Activated CD4-positive, alpha-beta T cell treated with anti-CD3 and anti-CD28 coated beads, Interleukin-2, amount 50 U/mL, for 1 hour (primary cell): ENCODE measurements at places on chromosomes 11 and 22.

- no peak for DNase-seq
Measured at GRCh38 chr22:35882211-35883030, 146.2 kb downstream of the RBFOX2 start.

GRCh38 chr11:115286614-115287013, 217.6 kb downstream of the CADM1 start:
- no peak for DNase-seq

GRCh38 chr22:46297151-46297812, 612 bp downstream of the GTSE1 start:
- DNase-seq: peak; percentile 6

GRCh38 chr11:73286240-73286810, 14.2 kb downstream of the P2RY6 start:
- DNase-seq: no peak

GRCh38 chr22:48819961-48820360, 1007.7 kb downstream of the BRD1 start:
- DNase-seq: no peak

DNA sequence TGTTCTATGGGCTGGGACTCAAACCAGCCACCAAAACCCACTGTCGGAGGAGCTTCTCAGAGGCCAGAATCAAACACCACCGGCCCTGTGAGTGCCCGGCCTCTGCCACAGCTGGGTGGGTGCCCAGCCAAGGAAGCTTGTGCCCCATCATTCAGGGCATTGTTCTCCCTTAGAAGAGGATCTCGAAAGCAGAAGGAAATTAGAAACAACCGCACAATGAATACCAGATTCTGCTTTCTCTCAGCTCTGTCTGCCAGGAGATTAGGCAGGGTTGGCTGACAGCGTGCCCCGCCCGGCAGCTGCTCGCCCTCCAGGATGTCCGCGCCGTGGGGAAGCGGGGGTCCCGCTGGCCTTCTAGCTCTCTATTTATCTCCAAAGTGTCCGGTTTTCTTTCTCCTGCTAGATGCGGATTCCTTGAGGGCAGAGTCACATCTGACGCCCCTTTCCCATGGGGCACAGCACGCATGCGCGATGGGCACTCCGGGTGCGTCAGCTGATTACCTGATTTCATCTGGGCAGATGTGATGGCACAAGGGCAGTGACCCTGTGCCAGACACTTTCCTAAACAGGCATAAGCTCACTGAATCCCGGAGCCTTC, 25.5 kb downstream of the SCGB1A1 start:
- DNase-seq: peak; percentile 11

GRCh38 chr11:56910785-56911184, 77.9 kb upstream of the OR5AK2 start:
- DNase-seq: no peak

GRCh38 chr22:40001800-40002577, 7.2 kb downstream of the FAM83F start:
- no peak for DNase-seq

GRCh38 chr22:45212992-45213751, 27.5 kb downstream of the KIAA0930 start:
- DNase-seq: no peak

GRCh38 chr11:130278151-130278550, 36.6 kb downstream of the ZBTB44 start:
- DNase-seq: no peak

GRCh38 chr22:50739894-50740293, 1.9 kb downstream of the ACR start:
- DNase-seq: no peak

DNA sequence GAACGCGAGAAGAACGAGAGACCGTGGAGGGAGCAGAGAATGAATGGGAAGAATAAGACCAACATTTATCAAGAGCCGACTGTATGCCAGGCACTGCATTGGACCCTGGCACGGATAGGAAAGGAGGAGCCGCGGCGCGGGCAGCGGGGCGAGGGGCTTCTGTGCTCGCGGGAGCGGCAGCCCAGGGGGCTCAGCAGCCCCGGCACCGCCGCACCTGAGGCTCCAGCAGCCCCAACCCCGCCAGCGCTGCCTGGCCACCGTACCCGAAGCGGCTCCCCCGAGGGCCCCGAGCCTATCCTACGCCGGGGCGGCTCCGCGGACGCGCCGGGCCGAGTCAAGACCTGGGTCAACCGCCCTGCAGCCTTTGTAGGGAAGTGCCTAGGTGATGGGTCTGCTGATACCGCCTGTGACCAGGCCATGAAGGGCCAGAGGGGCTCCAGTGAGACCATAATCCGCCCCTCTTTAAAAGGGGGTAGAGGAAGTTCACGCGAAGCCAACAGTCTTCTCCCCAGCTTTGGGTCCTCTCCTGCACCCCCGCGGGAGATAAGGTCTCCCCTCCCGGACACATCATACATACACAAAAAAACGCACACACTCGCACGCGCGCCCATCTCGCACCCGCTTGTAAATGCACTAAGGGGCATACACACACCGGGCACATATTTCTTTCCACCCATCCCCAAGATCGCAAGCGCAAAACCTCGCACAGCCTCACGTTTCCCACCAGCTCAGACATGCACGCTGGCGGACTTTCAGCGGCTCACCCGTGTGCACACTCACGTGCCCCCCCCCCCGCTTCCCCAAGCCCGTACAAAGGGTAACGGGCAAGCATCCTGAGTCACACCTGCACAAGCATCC, 935 bp upstream of the RTN4RL2 start:
- DNase-seq: peak; percentile 27

GRCh38 chr22:32590556-32590955, 115.9 kb downstream of the FBXO7 start:
- DNase-seq: no peak

- DNase-seq: no peak
Measured at GRCh38 chr22:32341122-32341740, 16.4 kb upstream of the RFPL3 start.

GRCh38 chr11:128174465-128175291, 412.7 kb downstream of the ETS1 start:
- no peak for DNase-seq

DNA sequence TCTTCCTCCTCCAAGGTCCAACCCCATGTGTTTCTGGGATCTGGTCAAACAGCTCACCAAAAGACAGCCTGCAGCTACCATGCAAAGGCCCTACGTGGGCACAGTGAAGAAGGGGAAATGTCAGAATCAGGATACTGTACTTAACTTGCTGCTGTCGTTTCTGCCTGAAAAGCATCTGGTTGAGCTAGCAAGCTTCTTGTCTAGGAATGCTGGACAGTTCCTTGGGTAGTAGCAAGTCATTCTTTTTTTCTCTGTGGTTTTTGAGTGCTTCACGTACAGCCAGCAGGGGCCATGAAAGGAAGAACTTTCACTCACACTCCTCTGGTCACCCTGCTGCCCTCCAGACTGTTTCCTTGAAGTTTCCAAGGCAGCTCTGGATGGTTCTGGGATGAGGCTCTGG, 24.7 kb downstream of the RCOR2 start:
- no peak for DNase-seq

DNA sequence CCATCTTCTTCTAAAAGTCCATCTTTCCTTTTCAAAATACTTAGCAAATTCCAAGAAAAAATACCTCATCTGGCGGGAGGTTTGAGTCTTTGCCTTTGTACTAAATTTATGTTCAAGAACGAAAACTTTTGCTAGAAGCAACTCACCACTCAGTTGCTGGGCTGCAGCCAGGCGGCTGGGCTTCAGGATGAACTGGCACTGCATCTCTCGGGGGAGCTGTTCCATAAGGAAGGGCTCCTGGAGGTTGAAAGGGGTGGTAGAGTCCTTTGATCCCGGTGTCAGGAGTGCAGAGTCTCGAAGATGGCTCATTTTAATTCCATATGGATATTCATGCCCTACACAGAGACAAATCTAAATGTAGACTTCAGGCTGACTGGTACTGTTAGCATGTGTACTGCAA, 105.8 kb downstream of the ARHGAP20 start:
- DNase-seq: no peak

GRCh38 chr11:13384908-13385640, 77.9 kb downstream of the BTBD10 start:
- DNase-seq: peak; percentile 6

- no peak for DNase-seq
Measured at GRCh38 chr22:28981818-28982499, 79.7 kb downstream of the C22orf31 start.

- DNase-seq: no peak
Measured at GRCh38 chr11:9090488-9091043, 833 bp downstream of the SCUBE2 start.

- no peak for DNase-seq
Measured at GRCh38 chr11:7494086-7494745, 8.9 kb downstream of the OLFML1 start.

GRCh38 chr22:30201945-30202344, 44.6 kb downstream of the LIF start:
- DNase-seq: no peak

- DNase-seq: no peak
Measured at GRCh38 chr22:49349841-49350381, 477.8 kb downstream of the BRD1 start.

DNA sequence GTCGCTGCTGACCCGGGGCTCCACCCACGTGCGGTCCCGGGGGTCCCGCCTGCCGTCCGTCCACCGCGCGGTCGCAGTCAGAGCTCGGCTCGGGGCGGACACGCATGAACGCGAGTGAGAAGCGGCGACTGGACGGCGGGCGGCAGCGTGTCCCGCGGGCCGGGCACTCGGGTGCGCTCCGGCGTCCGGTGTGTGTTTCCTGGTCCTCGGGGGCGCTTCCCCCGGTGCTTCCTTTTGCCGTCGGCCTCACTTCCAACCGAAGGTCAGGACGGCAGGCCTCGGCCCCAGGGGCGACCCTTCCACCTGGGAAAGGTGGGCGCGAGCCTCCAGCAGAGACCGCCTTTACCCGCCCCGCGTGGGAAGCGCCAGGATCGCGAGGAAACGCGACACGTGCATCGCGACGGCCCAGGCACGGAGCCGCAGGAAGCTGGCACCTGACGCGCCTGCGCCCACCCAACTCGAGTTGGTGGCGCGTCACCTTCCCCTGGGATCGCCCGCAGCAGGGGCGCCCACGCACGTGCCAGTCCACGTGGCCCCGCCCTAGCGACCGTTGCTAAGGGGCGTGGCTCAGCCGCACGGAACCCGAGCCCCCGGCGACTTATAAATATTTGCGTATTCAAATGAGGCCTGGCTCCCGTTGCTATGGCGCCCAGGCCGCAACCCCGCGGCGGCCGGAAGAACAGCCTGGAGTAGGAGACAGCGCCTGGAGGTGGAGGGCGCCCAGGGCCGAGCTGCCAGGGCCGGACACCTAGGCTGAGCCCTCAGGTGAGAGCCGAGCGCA, at the start of gene LRRC56:
LRRC56 (plus strand) TSS at position 687 of the 781 bp plus-strand sequence. CDS start 3,158 bp downstream, outside the sequence.
- DNase-seq: peak; percentile 89

GRCh38 chr11:33268945-33269540, 11.9 kb downstream of the HIPK3 start:
- DNase-seq: no peak

- DNase-seq: no peak
Measured at GRCh38 chr22:31818481-31819392, 64.9 kb downstream of the DEPDC5 start.

- no peak for DNase-seq
Measured at GRCh38 chr11:94784884-94785283, 16.7 kb downstream of the AMOTL1 start.

DNA sequence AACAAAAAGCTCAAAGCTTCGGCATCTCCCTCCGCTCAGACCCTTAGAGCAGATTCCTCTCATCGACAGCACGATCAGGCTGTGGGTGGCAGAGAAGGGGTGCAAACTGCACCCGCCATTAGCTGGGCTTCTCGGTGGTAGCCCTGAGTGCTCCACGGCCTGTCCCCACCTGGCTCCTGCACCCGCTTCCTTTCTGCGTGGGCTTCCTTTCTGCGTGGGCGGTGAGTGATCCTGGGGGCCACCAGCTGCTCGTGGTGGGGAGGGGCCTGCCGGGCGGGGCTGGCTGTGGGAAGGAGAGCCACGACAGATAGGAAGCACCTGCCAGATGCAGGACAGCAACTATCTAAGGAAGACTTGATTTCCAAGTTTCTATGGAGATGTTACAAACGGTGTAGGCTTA, 55.0 kb downstream of the BRD1 start:
- DNase-seq: no peak

DNA sequence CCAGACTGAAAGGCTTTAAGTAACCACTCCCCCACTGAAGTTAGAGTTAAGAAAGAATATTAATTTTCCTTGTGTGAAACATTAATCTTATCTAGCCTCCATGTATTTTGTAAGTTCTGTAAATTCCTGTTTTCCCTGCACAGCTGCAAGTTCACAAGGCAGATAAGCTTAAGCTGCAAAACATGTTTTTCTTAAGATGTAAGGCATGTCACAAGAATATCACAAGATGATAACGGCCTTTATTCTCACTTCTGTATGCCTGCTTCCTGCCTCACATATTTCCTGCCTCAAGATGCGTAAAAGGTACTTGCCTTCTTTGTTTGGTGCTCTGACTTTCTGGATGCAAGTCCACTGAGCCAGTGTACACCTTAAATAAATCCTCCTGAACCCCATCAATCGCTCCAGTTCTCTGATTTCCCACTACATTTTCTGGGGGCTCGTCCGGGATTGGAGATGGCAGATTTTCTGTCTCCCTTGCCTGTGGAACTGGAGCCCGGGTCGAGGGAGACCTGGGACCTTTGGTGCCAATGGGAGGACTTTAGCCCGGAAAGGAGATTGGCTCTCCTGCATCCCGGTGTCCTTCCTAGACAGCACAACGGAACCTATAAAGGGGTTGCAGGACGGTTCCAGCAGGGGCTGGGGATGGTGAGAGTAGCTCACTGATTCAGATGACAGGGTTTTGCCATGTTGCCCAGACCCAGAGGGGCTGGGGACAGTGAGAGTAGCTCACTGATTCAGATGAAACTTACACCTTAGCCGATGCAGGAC, 30.2 kb downstream of the PPARA start:
- no peak for DNase-seq

GRCh38 chr11:116930177-116930576, 92.8 kb upstream of the APOA1 start:
- DNase-seq: peak; percentile 22

DNA sequence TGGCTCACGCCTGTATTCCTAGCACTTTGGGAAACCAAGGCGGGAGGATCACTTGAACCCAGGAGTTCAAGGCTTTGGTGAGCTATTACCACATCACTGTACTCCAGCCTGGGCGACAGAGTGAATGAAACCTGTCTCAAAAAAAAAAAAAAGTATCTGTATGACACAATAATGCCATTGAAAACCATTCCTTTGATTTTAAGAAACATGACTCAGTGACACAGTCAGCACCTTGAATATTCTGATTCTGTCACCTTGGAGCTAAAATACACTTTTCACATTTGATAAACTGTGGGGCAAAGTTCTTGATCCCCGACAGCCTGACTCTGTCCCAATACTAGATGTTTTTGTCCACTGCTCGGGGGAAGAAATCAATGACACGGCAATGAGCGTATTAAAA, 16.7 kb upstream of the ELFN2 start:
- DNase-seq: no peak

GRCh38 chr11:109130910-109131309, 291.1 kb upstream of the C11orf87 start:
- DNase-seq: no peak

- no peak for DNase-seq
Measured at GRCh38 chr11:29844031-29844430, 172.8 kb downstream of the KCNA4 start.

- peak; percentile 9 for DNase-seq
Measured at GRCh38 chr11:116499396-116500003, 273.3 kb downstream of the BUD13 start.

GRCh38 chr22:47043835-47044721, 281.6 kb downstream of the TBC1D22A start:
- DNase-seq: peak; percentile 8
